Naive B cell (primary cell): ENCODE measurements at places on chromosomes 11 and 22.

DNA sequence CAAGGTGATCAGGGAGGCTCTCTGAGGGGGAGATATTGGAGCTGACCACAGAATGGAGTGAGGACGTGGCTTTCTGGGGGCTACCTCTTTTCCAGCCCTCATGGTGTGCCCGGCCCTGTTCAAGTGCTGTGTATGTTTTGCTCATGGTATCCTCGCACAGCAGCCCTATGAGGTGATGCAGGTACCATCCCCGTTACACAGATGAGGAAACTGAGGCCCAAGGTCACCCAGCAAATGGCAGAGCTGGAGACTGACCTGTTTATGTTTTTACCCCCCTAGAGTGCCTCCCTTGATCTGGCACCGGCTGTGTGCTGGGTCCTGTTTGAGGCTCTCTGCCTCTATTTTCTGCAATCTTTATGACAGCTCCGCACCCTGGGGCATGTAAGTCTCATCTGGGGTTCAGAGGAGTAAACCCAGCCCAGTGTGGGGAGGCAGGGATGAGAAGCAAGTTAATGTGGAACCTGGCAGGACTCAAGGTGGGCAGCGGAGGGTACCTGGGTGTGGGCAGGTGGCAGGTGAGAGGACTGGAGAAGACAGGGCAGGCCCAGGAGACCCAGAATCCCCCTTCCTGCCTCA is 20.8 kb downstream of the SGSM1 start:
- H3K27ac ChIP-seq = no peak overlapping the region
- H3K4me3 ChIP-seq = no peak overlapping the region
- H3K27me3 ChIP-seq = peaks cover 25% of the 10 kb centered on the region

DNA sequence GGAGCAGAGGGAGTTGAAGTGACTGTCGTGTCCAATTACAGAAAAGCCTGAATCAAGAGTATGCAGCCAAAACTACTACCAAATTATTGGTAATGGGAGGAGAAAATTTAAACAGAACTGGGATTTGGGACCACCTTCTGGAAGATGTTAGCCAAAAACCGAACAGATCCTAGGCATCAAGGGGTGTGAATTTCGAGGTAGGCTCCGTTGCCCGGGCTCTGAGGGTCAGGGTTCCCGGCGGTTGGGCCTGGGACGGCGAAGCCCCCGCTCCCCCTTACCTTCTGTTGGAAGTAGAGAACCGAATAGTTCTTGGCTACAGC is 313 bp downstream of the PRCP start:
- H3K4me1 ChIP-seq = peaks cover 62% of the 10 kb centered on the region
- peaks cover 6% of the 10 kb centered on the region for H3K36me3 ChIP-seq
- peak overlapping the region; percentile 100 for H3K27ac ChIP-seq
- peak overlapping the region; percentile 94 for H3K4me3 ChIP-seq
- H3K27me3 ChIP-seq = no peaks in the 10 kb centered on the region

DNA sequence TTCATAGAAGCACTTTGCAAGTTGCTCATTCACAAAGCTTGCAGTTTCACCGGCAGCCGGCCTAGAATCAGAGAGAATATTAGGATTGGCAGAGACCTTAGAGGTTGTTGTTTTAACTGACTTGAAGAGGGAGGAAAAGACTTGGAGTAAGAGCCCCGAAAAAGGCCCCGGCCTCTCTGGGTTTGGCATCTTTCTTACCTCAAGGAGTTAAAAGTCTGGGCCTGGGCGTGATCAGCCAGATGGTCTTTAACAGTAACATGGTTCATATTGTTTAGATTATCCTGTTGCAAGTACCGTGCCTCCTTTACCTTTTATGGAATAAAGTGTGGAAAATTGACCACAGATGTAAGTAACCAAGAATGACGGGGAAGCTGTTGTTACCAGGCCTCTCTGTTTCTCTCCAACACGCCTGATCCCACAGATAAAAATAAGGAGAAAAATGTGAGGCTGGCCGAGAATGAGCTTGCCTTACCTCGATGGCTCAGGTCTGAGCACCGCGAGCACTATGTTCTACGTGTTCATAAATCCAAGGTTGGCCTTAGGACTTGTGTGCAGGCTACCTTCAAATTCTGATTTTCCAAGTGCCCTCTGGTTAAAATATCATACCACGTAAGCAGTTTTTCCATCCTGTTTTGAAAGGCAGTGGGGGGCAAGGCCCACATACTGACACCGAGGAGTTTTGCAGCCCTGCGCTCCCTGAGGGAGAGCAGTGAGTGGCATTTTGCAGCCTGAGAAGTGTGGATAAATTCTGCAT is 56.4 kb downstream of the PARVA start:
- H3K4me3 ChIP-seq = no peak overlapping the region
- H3K27ac ChIP-seq = no peak overlapping the region
- peaks cover 4% of the 10 kb centered on the region for H3K27me3 ChIP-seq
- H3K36me3 ChIP-seq = no peaks in the 10 kb centered on the region
- DNase-seq = no peak
- H3K4me1 ChIP-seq = no peaks in the 10 kb centered on the region

- H3K4me3 ChIP-seq = no peak overlapping the region
- peaks cover 3% of the 10 kb centered on the region for H3K4me1 ChIP-seq
- no peak overlapping the region for H3K27ac ChIP-seq
- H3K27me3 ChIP-seq = no peaks in the 10 kb centered on the region
- no peak for DNase-seq
Observed at GRCh38 chr11:11975201-11976092, 33.0 kb downstream of the DKK3 start.

GRCh38 chr11:129141748-129142523 is 50.2 kb downstream of the ARHGAP32 start:
- no peak for DNase-seq
- no peak overlapping the region for H3K4me3 ChIP-seq
- H3K27me3 ChIP-seq = no peaks in the 10 kb centered on the region
- no peak overlapping the region for H3K27ac ChIP-seq

- H3K27me3 ChIP-seq = no peaks in the 10 kb centered on the region
- no peaks in the 10 kb centered on the region for H3K36me3 ChIP-seq
- DNase-seq = no peak
- H3K4me3 ChIP-seq = no peak overlapping the region
- peaks cover 12% of the 10 kb centered on the region for H3K4me1 ChIP-seq
- H3K27ac ChIP-seq = no peak overlapping the region
Observed at GRCh38 chr11:73469401-73469800, 93.2 kb downstream of the RELT start.

GRCh38 chr11:35539781-35540281 is 14.4 kb upstream of the PAMR1 start:
- H3K27me3 ChIP-seq = peaks cover 8% of the 10 kb centered on the region
- no peak for DNase-seq
- no peak overlapping the region for H3K4me3 ChIP-seq
- no peak overlapping the region for H3K27ac ChIP-seq
